ENCODE measurements at places on chromosomes 5 and 9.

- no peak for DNase-seq
These were observed 294.6 kb downstream of the BNC2 start for GRCh38 chr9:16575986-16576245.

DNA sequence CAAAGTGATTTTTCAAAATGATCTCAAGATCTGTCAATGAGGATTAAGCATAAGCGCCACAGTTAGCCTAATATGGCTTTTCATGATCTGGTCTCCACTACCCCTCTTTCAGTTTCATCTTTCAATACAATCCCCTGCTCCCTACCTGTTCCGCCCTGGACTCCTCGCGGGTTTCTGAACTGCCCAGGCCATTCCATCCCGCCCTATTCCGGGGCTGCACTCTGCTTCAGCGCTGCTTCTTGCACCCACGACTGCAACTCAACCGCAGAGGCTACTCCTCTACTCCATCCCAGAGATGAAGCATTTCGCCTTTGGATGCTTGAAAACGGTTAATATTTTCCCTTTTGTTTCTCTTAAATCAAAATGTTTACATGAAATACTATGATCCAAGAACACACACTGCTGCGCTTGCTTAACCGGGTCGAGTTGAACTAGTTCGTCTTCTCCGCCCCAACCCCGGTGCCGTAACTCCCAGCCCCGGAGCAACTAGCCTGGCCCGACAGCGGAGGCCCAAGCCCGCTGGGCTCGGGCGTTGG lies 716 bp upstream of the OTULIN start:
- no peak for DNase-seq

GRCh38 chr9:8331507-8332330 lies 532.1 kb upstream of the DMAC1 start:
- DNase-seq: no peak

- DNase-seq: no peak
These were observed 334.6 kb upstream of the IRX1 start for GRCh38 chr5:3261081-3261480.

- DNase-seq: no peak
These were observed 163.5 kb downstream of the NR3C1 start for GRCh38 chr5:143239882-143240518.

DNA sequence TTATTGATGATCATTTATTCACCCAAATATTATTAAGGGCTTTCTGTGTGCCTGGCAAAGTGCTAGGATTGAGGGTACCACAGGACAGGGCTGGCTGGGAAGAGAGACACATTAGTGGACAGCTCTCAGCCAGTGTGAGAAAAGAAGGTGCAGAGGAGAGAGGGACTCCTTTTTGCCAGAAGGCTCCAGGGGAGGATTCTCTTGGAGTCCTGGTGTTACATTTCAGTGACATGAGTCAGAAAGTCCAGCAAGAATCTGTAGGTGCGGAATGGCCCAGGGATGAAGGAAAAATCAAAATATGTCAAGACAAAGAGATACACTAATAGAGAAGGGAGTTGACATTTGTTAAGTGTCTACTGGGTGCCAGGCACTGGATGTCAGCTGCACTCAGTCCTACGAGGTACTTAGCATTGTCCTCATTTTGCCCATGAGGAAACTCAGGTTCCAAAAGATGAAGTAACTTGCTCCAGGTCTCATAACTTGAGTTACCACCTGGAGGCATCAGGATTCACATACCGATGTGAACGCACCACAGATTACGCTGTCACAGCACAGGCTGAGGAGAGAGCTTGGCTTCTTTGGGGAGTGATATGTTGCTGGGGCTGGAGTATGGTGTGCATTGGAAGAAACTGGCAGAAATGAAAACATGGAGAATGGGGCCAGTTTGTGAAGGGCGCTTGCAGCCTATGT lies 60.5 kb downstream of the RASGRF2 start:
- no peak for DNase-seq

Measured in hippocampal formation (tissue), 2 donors.